ENCODE measurements at places on chromosomes 2 and 18. TPM values are rescaled to one million over a fixed set of nuclear protein-coding genes. Genes with fewer than 3 reads are reported as not detected.

Gene MFSD2B
- not detected for total RNA-seq

Gene POMC
- not detected for total RNA-seq

Gene SRD5A2
- not detected for total RNA-seq

Gene ORC4
- 5.5 TPM for total RNA-seq

Gene PHOSPHO2
- total RNA-seq = 12.5 TPM

Gene IL36B
- total RNA-seq = not detected

Gene XDH
- total RNA-seq = 2.4 TPM

Gene NT5C1B
- not detected for total RNA-seq

Gene KIF5C
- 2.3 TPM for total RNA-seq
